ENCODE measurements at places on chromosomes 1 and 21.

DNA sequence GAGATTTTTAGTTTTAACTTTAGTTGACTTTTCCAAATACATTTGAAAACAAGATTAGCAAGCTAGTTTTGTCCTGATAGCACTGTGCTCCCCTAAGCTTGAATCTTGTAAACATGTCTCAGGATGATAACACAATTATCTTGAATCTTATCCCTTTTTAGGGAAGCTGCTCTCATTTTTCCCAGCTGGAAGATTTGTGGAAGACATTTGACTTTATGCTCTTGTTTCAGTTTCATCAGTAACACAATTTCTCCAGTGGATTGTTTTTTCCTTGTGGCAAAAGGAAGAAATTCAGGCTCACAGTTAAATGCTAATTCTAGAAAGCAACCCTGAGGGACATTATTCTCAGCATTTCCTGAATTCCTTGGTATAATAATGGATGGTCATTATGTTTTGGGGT, 88.8 kb downstream of the CDC7 start:
- DNase-seq, result no peak

DNA sequence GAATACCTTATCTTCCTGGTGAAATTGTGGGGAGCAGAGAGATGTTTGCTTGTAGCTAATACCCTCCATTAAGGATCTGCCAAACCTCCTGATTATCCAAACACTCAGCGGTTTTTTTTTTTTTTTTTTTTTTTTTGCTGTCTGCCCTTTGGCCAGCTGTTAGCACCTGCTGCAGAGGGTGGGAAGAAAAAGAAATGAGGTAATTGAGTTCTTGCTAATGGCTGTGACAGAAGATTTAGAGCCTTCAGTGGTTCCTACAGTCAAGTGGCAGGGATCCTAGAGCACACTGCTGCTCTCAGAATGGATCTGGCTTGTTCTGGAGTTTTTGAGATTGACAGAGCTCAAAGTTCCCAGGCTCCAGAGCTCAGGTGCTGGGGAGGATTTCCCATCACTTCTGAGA, 342.5 kb downstream of the DISC1 start:
- DNase-seq, result no peak

DNA sequence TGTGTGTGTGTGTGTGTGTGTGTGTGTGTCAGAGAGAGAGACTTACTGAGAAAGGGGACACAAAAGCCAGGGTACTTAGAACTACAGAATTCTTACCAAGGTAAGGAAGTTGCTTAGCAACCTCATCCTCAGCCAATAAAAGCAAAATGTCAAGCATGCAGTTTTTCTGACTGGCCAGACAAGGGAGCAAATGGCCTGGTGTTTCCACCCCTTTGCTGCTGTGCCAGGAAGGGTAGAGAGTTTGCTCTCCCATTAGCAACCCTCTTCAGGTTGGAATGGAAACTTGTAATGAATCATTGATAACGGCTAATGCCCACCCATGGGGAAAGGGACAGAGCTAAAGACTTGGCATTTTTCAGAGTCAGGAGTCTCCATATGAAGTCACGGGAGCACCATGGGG, 10.6 kb downstream of the RXRG start:
- no peak for DNase-seq

DNA sequence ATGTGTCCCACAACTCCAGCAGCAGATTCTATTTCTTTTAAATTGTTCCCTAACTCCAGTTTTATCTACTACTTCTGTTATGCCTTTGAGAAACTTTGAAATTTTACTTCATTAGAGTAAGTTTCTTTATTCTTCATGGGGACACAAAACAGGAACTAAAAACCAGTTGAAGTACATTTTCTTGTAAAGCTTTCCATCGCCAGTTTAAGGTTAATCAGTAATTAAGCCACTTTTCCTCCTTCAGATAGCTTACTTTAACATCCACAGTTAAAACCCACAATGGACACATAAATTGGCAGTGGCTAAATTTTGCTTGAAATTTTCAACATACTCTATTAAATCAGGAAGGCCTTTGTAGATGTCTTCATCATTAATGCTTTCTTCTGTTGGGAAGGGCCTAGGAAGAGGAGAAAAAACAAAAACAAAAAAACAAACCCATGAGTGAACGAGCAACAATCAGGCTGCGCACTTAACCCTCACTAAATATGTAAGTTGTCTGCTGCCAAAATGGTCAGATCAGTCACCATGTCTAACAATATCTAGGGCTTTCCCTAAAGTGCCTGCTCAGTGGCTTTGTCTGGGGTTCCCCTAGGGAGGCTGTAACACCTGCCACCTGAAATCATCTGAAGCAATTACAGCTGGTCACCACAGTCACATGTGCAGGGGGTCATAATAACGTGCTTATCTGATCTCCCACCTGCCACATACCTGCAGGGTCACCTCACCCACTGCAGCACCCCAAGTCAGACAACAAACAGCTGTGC, 187.9 kb downstream of the VAV3 start:
- DNase-seq, result no peak

DNA sequence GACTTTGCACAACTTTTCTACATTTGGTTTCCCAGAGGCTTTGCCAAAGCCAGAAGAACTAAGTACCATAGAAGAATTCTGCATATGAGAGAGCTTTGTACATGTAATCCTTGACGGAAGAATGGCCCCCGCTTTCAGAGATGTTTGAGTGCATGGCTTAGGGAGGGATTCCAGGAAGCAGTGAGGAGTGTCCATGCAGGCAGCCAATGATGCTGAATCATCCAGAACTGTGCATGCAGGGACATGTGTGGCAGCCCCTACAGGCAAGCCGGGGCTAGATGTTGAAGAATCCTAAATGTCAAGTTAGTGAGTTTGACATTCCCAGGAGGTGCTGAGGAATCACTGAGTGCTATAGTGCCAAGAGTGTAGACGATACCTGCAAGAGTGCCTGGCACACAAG, 9.9 kb upstream of the HAO2 start:
- DNase-seq, result no peak

- DNase-seq, result no peak
Observed at GRCh38 chr1:63248216-63248615, 74.2 kb upstream of the FOXD3 start.

- no peak for DNase-seq
Observed at GRCh38 chr21:34582506-34583150, 32.3 kb downstream of the RCAN1 start.

DNA sequence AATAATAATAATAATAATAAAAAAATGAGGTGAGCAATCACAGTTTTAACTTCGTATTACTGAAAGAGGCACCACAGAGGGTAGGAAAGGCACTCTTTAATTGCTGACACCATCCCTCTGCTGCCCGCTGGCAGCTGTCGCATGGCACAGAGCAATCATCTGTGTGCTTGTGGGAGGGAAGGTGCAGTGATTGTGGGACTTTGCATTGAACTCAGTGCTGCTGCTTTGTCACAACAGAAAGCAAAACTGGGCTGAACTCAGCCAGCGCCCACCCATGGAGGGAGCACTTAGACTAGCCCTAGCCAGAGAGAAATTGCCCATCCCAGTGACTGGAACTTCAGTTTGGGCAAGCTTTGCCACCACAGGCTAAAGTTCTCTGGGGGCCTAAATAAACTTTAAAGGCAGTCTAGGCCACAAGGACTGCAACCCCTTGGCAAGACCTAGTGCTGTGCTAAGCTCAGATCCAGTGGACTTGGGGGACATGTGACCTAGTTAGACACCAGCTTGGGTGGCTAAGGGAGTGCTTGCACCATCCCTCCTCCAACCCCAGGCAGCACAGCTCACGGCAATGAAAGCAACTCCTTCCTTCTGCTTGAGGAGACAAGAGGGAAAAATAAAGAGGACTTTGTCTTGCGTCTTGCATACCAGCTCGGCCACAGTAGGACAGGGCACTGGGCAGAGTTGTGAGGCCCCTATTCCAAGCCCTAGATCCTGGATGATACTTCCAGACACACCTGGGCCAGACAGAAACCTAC, 59.3 kb downstream of the WDR4 start:
- no peak for DNase-seq

DNA sequence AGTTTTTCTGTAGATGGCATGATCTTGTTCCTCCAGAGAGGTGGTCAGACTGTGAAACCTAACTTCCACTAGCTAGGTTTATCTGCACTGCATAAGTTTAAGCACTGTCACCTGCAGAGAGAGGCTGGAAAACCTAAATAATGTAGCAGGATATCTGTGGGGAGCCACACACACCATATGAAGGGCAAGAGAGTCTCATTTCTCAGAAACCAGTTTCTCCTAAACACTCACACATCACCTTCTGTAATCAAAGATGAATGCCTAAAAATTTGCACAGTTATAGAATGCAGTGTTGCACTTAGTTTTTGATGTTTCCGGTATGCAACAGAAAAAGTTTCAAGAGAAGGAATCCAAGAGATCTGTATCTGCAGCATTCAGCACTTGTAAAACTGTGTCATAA, 654.6 kb downstream of the ADGRL2 start:
- DNase-seq, result no peak

DNA sequence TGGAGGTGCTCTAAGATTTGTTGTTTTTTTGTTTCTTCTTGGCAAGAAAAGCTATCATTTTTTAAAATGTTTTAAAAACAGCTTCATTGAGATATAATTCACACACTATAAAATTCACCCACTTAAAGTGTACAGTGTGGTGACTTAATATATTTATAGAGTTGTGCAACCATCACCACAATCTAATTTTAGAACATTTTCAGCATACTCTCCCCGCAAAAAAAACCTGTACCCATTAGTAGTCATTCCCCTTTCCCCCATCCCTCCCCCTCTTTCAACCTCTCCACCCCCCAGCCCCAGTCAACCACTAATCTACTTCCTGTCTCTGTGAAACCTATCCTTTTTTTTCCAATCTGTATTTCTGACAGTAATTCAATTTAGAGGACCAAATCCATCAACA, 30.6 kb downstream of the ZC3H11B start:
- no peak for DNase-seq

DNA sequence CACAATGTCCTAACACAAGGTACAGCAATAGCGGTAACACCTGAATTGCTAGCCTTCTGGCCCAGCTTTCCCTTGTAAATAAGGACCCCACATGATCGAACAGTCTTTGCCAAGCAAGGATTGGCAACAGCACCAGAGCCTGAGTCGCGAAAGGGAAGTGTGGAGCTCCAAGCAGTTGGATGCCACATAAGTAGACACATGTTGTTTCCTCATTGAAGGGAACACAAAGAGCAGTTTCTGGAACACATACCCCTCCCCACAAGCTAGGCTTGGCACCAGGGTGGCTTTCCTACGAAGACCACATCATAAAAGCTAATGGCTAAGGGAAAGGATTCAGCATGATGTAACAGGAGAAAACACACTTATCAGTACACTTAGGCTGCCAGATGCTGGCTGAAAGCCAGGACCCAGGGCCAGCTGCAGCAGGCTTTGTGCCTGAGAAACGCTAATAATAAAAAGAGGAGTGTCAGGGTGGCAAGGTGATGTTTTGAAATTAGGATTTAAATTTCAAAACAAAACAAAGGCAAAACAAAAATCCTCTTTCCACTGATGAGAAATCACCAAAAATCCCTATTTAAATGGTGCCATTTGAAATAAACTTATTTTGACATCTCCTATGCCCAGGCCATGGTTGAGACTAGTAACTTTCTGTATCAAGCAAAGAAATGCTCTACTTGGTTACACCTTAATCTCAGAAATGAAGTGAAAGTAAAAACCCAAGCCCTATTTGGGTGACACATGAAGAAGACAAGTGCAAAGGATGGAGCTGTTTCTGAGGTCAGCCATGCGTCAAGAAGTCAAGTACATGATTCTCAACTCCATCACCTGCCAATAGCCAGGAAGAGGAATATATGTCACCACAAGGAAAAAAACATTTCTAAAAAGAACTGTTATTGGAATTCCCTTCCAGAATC, 11.9 kb upstream of the CPLANE2 start:
- no peak for DNase-seq

- DNase-seq, result no peak
Observed at GRCh38 chr1:178275553-178275952, 181.6 kb downstream of the RASAL2 start.

GRCh38 chr1:4681026-4681425, 26.6 kb downstream of the AJAP1 start:
- no peak for DNase-seq

DNA sequence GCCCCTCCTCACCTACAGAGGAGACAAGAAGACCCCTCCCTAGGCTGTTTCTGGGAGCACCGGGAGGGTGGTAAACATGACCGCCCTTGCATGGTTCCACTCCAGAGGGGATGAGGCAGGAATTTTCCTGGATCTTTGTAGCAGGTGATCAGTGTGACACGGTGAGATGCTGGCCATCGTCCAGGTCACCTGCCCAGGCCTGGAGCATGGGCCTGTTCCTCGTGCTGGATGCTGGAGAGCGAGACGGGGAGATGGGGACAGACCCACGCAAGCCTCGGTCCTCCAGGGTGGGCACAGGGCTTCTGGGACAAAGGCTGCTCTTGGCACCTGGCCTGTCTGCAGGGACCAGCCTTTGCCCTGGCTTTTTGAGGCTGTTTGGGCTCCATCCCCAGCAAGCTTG, 46.2 kb downstream of the DMRTB1 start:
- DNase-seq, result no peak

DNA sequence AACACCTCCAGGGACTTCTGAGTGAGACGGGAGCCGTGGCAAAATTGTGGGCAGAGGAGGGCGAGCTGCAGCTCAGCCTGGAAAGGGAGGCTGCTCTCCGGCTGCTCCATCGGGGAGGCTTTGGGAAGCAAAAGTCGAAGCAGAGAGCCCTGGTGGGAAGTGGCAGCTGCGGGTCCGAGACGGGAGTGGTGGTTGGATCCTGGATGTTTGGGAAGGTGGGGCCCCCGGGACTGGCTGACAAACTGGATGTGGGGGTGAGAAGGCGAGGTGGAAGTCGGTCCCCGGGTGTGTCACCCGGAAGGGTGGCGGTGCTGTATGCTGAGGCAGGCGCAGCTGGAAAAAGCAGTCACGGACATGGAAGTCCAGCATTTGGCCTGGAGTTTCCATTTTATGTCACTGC, 52.1 kb downstream of the KCNAB2 start:
- no peak for DNase-seq

- no peak for DNase-seq
Observed at GRCh38 chr1:78280626-78281025, 210.1 kb upstream of the PTGFR start.

- no peak for DNase-seq
Observed at GRCh38 chr1:36306210-36306901, at the start of gene SH3D21. Gene SH3D21, plus strand, starts transcription at chr1:36306368. Its CDS starts 53 bp downstream, at chr1:36306421.

- no peak for DNase-seq
Observed at GRCh38 chr1:25657121-25657882, 40.7 kb downstream of the MAN1C1 start.
